Stimulated activated CD8-positive, alpha-beta memory T cell treated with anti-CD3 and anti-CD28 coated beads, Interleukin-7, amount 100 ng/mL, for 1 hour (primary cell): ENCODE measurements at places on chromosomes 11 and 22.

DNA sequence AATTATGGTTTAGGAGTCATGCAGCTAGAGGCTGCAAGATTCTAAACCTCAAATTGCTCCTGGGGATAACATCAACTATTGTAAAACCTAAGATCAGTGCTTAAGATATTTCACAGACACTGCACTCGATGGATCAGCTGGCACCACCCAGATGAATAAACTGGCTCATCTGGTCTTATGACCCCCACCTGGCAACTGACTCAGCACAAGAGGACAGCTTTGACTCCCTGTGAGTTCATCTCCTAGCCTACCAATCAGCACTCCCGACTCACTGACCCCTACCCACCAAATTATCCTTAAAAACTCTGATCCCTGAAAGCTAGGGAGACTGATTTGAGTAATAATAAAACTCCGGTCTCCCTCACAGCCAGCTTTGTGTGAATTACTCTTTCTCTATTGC, 782 bp upstream of the TTC12 start:
- DNase-seq = no peak

GRCh38 chr11:30619767-30620166, 33.6 kb upstream of the MPPED2 start:
- DNase-seq = no peak

DNA sequence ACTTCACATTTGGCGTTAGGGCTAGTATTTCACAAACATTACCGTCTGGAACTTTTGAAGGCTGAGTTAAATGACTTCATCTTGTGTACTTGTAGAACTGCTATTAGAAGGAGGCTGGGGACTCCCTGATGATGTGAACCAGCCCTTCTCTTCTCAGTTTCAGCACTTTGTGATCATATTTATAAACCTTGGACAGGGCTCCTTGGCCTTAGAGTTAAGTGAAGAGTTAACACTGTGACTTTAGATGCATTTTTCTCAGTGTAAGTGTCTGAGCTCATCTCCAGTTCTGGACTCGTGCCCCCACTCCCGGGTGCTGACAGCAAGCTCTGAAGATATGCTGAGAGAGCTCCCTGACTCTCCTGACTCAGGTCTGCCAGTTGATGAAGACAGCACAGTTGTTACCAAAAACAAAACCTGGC, 8.4 kb downstream of the MIAT start:
- DNase-seq = no peak

- no peak for DNase-seq
Observed at GRCh38 chr11:133887692-133888332, 42.5 kb upstream of the SPATA19 start.

DNA sequence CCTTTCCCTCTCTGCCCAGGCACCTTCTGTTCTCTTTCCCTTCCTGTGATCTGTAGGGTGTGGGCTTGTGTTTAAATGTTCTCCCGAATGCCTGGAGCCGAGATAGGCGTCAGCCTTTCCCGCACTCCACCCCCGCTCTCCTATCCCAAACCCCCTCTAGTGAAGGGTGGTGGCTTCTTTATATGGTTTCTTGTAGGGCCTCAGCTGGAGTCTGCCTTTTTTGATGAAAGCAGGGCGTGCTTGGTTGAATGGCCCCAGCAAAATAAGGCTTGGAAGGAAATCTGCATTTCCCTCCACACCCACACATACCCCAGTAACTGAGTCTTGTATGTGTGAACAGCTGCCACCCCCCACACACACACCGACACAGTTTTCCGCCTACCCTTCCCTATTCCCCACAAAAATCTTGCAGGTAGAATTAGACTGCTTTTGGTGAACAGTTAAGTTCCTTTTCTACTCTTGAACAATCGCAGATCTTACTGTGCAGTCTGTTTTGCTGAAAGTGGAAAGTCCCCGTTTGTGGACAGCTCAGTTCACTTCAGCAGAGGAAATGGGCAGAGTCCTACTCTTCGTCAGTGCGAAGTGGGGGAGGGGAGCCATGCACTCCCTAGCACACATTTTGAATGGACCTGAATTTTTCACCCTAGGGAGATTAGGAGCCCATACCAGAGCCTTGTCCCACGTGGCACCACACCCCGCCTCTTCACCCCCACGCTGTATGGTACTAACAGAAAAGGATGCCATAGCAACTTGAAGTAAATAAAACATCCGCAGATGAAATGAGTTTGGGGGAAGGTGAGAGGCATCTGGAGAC, 25.5 kb upstream of the GRK2 start:
- DNase-seq = peak; percentile 50

GRCh38 chr11:106403751-106404150, 326.3 kb downstream of the AASDHPPT start:
- no peak for DNase-seq
